Right lobe of liver (tissue), 6 donors: ENCODE measurements at places on chromosomes 6 and 20. TPM values are rescaled to one million over a fixed set of nuclear protein-coding genes. Genes with fewer than 3 reads are reported as not detected.

GHRH gene
- total RNA-seq = not detected

- H3K27ac ChIP-seq = no peak overlapping the region
- no peaks in the 10 kb centered on the region for H3K27me3 ChIP-seq
- H3K4me3 ChIP-seq = no peak overlapping the region
- no peak for DNase-seq
Observed at GRCh38 chr6:34536251-34536958, 19.7 kb downstream of the SPDEF start.

GRCh38 chr6:118253741-118254140 lies 294.4 kb upstream of the PLN start:
- H3K27me3 ChIP-seq = no peaks in the 10 kb centered on the region
- no peaks in the 10 kb centered on the region for H3K4me1 ChIP-seq
- no peak overlapping the region for H3K4me3 ChIP-seq
- no peak overlapping the region for H3K27ac ChIP-seq
- H3K36me3 ChIP-seq = no peaks in the 10 kb centered on the region

GRCh38 chr20:63846128-63846771 lies 15.0 kb upstream of the ABHD16B start:
- peak overlapping the region; percentile 25 for H3K27ac ChIP-seq
- DNase-seq = peak; percentile 78
- H3K4me1 ChIP-seq = no peaks in the 10 kb centered on the region
- no peak overlapping the region for H3K4me3 ChIP-seq
- no peaks in the 10 kb centered on the region for H3K36me3 ChIP-seq
- H3K27me3 ChIP-seq = no peaks in the 10 kb centered on the region

DNA sequence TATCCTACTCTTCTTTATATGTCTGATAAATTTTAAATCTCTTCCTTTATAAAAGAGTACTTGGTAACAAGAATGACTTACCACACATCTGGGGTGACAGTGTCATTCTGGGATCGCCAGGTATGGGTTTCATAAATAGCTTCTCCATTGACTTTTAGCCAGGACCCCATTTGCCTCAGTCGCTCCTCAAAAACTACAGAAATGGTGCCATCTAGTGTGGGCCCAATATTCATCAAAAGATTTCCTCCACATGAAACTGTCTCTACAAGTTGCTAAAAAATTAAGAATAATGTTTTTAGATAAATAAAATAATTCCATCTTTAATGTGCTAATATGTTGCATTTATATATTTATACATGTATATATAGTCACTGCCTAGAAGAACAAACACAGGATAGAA lies 9.7 kb downstream of the FUCA2 start:
- DNase-seq = no peak
- no peak overlapping the region for H3K4me3 ChIP-seq
- H3K27ac ChIP-seq = no peak overlapping the region

DNA sequence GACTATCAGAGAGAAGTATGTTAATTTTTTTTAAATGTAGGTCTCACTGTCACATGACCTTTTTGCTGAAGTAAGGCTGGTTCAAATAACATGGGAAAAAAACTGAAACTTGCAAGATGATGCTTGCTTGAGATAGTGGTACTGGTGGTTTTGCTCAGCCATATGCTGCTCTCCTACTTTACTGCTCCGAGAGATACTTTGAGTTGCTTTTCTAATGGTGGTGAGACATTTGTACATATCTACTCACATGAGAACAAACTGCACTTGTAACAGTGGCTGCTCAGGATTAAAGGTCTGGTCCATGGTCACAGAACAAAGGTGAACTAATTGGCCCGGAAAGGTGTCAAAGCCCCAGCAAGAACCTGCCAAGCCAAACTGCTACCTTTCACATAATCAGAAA lies 106.2 kb upstream of the BEND3 start:
- no peak overlapping the region for H3K4me3 ChIP-seq
- no peaks in the 10 kb centered on the region for H3K27me3 ChIP-seq
- no peak for DNase-seq
- no peaks in the 10 kb centered on the region for H3K36me3 ChIP-seq
- H3K27ac ChIP-seq = peak overlapping the region; percentile 29

DNA sequence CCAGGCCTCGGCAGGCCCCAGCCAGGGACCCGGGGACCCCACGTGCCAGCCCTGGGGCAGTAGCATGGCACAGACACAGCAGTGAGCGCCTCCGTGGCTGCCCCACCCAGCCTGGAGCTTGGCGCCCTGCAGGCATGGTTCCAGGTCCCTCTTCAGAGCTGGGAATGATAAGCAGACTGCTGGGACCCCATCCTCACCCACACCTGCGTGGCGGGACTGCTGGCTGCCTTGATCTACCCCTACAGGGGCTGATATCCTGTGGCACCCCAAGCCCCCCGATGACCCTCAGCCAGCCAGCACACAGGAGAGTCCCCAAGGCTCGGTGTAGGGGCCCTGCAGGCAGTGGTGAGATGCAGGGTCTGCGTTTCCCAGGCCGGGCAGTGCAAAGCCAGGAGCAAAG lies 47.1 kb downstream of the YTHDF1 start:
- H3K27ac ChIP-seq = no peak overlapping the region
- no peak for DNase-seq
- H3K4me1 ChIP-seq = no peaks in the 10 kb centered on the region
- H3K4me3 ChIP-seq = no peak overlapping the region
- H3K36me3 ChIP-seq = no peaks in the 10 kb centered on the region

DNA sequence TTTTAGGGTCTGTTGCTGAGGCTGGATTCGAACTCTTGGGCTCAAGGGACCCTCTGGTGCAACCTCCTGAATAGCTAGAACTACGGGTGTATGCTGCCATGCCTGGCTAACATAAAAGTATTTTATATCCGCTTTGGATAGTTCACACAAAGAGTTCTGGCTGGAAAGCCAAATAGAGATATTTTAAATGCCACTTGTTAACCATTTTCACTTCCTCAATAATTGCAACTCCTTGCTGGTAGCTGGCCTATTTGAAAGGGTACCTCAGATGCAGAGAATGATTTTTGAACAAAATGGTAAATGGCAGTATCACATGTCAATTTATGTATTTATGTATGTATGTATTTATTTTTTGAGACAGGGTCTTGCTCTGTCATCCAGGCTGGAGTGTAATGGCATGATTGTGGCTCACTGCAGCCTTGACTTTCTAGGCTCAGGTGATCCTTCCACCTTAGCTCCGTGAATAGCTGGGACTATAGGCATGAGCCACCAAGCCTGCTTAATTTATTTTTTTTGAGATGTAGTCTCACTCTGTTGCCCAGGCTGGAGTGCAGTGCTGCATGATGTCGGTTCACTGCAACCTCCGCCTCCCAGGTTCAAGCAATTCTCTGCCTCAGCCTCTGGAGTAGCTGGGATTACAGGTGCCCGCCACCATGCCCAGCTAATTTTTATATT lies 12.9 kb upstream of the JARID2 start:
- no peaks in the 10 kb centered on the region for H3K4me1 ChIP-seq
- H3K36me3 ChIP-seq = no peaks in the 10 kb centered on the region
- no peak overlapping the region for H3K27ac ChIP-seq
- H3K27me3 ChIP-seq = no peaks in the 10 kb centered on the region
- no peak for DNase-seq

DNA sequence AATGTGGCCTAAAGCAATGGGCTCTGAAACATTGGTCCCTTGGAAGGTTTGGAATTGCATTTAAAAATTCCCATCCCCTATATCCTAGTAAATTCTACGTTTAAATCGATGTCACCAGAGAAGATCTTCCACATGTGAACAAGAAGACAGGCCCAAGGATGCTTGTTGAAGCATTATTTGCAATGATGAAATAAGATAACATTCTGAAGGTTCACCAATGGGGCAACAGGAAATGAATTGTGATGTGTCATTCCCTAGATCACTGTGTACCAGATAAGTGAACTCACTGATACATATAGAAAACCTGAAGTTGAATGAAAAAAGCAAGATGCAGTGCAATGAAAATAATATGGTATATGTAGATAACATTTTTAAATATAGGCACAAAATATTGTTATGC lies 464.3 kb upstream of the BTBD3 start:
- DNase-seq = no peak
- no peaks in the 10 kb centered on the region for H3K36me3 ChIP-seq
- H3K4me3 ChIP-seq = no peak overlapping the region
- H3K4me1 ChIP-seq = no peaks in the 10 kb centered on the region
- H3K27me3 ChIP-seq = no peaks in the 10 kb centered on the region

DNA sequence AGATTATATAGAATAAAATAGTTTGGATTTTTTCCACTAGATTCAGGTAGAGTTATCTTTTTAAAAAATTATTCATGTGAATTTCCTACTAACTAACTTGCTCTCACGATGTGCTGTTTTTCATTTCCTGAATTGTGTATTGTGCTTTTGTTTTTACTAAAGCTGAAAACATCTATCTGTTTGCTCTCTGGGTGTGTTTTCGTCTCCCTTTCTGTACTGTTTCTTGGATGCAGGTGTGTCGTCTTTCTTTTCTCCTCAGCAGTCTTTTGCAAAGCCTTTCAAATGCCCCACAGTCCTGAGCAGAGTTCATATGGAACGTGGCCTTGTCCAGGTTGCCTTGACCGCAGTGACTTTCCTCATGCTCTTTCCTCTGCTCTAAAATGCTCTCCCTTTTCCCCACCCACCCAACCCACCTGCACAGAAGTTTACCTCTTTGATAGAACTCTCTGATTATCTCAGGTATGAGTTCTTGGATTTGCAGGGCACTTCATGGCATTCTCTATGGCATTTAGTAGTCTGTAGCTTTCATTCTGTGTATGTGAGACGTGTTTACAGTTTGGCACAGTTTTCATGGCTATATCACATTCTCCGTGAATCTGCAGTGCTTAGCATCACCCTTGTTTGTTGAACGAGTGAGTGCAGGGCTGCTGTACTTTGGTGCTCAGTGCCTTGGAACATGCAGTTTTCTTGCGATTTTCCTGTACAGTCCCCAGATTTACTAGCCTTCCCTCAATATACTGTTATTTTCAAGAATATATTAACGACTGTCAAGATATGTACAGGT lies 77.1 kb downstream of the FARS2 start:
- H3K27ac ChIP-seq = no peak overlapping the region
- no peaks in the 10 kb centered on the region for H3K4me1 ChIP-seq
- no peak overlapping the region for H3K4me3 ChIP-seq
- DNase-seq = no peak

DNA sequence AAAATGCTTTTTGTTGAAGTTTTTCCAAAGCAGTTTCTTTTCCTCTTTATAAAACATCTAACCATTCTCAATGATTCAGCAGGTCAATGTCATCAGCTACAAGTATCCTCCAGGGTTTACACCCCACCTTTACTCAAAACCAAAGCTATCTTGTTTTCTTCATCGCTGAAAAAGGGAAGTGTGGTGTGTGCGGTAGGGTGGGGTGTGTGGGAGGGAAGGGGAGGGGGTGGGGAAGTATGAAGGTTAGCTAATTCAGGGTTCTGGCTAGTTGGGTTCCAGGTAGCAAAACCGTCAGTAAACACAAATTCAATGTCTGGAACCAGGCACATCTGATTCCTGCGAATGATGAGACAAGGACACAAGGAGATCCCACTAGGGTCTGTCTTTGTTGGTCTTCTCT lies 189.6 kb downstream of the GJA10 start:
- no peak for DNase-seq
- no peak overlapping the region for H3K27ac ChIP-seq
- H3K36me3 ChIP-seq = no peaks in the 10 kb centered on the region
- H3K4me1 ChIP-seq = no peaks in the 10 kb centered on the region
- no peak overlapping the region for H3K4me3 ChIP-seq
- no peaks in the 10 kb centered on the region for H3K27me3 ChIP-seq

SLC17A9 gene
- 42.0 TPM for total RNA-seq

PDE10A gene
- total RNA-seq = 0.48 TPM

- no peaks in the 10 kb centered on the region for H3K36me3 ChIP-seq
- H3K27me3 ChIP-seq = no peaks in the 10 kb centered on the region
- H3K4me1 ChIP-seq = no peaks in the 10 kb centered on the region
- no peak for DNase-seq
Observed at GRCh38 chr6:163876391-163876790, 461.9 kb downstream of the QKI start.

GRCh38 chr6:133551847-133552341 lies 310.7 kb downstream of the EYA4 start:
- DNase-seq = no peak
- no peak overlapping the region for H3K27ac ChIP-seq
- H3K4me3 ChIP-seq = no peak overlapping the region

- no peak overlapping the region for H3K27ac ChIP-seq
- peaks cover 60% of the 10 kb centered on the region for H3K4me1 ChIP-seq
- H3K4me3 ChIP-seq = no peak overlapping the region
Observed at GRCh38 chr6:15276036-15276985, 30.4 kb downstream of the JARID2 start.

NOX3 gene
- total RNA-seq = not detected

DNA sequence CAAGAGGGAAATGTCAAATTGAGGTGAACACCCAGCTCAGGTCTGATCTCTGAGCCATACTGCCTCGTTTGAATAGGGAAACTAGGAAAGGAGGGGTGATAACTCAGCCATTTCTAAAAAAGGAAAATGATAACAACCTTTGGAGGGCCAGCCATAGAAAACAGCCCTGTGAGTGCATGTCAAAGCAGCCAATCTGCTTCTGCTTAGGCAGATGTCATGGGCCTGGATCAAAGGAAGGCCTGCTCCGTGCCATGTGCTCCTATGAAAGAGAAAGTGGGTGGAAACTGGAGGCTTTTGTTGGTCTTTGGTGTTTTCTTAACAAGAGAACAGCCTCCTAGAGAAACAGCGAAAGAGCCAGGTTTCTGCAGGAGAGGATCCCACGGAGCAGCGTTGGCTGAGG lies 428.0 kb downstream of the DHX35 start:
- H3K36me3 ChIP-seq = no peaks in the 10 kb centered on the region
- DNase-seq = no peak

- no peaks in the 10 kb centered on the region for H3K27me3 ChIP-seq
- H3K36me3 ChIP-seq = no peaks in the 10 kb centered on the region
- no peak overlapping the region for H3K4me3 ChIP-seq
- DNase-seq = no peak
- no peak overlapping the region for H3K27ac ChIP-seq
- H3K4me1 ChIP-seq = no peaks in the 10 kb centered on the region
Observed at GRCh38 chr6:109445382-109445781, 4.9 kb downstream of the SMPD2 start.

DNA sequence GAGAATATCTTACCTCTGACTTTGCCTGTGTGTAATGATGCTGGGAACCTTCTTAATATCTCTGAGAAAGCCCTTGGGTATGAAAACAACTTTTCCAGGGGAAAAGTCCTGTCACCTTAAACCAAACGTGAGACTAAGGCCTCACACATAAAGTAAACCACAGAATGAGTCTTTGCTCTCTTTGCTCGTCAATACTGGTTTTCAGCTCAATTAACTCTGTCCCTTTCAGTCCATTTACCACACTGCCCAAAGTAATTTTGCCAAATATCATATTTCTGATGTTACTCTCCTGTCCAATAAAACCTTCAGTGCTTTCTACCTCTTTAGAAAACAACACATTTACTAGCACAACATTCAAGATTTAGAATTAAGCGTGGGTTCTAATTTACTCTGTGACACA lies 100.5 kb upstream of the HMGCLL1 start:
- H3K4me1 ChIP-seq = no peaks in the 10 kb centered on the region
- H3K27me3 ChIP-seq = no peaks in the 10 kb centered on the region
- no peak overlapping the region for H3K4me3 ChIP-seq
- H3K36me3 ChIP-seq = no peaks in the 10 kb centered on the region
